Spinal cord (tissue), 10 donors: ENCODE measurements at places on chromosomes 5 and 9. TPM values are rescaled to one million over a fixed set of nuclear protein-coding genes. Genes with fewer than 3 reads are reported as not detected.

Gene SLC6A19
- total RNA-seq: 0.06 TPM

Gene TAS2R1
- 0.94 TPM for total RNA-seq

Gene CBY3
- not detected for total RNA-seq

Gene NR6A1
- total RNA-seq: 4.3 TPM

Gene EIF4EBP3
- total RNA-seq: 0.40 TPM

Gene STPG3
- total RNA-seq: not detected

Gene MYORG
- total RNA-seq: 8.6 TPM

Gene MAMDC2
- total RNA-seq: 6.3 TPM

Gene EMB
- 39.1 TPM for total RNA-seq

Gene TMEM171
- 0.20 TPM for total RNA-seq

Gene CTXN3
- total RNA-seq: 21.4 TPM

Gene FOXD4L5
- 0.22 TPM for total RNA-seq

Gene GLE1
- total RNA-seq: 27.8 TPM

Gene RAB3C
- 25.0 TPM for total RNA-seq

Gene PCDH1
- total RNA-seq: 25.5 TPM

Gene TRIM32
- 17.5 TPM for total RNA-seq

Gene PCDHB2
- 5.2 TPM for total RNA-seq

Gene KIAA1958
- 15.6 TPM for total RNA-seq

Gene PRUNE2
- 19.7 TPM for total RNA-seq

Gene MORN5
- 5.8 TPM for total RNA-seq

Gene RETREG1
- total RNA-seq: 120 TPM

Gene SNAPC3
- total RNA-seq: 74.3 TPM
